ENCODE measurements at places on chromosomes 1 and 21.

GRCh38 chr1:55316947-55317662, 101.9 kb upstream of the USP24 start:
- DNase-seq, result no peak

GRCh38 chr1:204479387-204480136, 15.0 kb downstream of the PIK3C2B start:
- DNase-seq, result no peak

DNA sequence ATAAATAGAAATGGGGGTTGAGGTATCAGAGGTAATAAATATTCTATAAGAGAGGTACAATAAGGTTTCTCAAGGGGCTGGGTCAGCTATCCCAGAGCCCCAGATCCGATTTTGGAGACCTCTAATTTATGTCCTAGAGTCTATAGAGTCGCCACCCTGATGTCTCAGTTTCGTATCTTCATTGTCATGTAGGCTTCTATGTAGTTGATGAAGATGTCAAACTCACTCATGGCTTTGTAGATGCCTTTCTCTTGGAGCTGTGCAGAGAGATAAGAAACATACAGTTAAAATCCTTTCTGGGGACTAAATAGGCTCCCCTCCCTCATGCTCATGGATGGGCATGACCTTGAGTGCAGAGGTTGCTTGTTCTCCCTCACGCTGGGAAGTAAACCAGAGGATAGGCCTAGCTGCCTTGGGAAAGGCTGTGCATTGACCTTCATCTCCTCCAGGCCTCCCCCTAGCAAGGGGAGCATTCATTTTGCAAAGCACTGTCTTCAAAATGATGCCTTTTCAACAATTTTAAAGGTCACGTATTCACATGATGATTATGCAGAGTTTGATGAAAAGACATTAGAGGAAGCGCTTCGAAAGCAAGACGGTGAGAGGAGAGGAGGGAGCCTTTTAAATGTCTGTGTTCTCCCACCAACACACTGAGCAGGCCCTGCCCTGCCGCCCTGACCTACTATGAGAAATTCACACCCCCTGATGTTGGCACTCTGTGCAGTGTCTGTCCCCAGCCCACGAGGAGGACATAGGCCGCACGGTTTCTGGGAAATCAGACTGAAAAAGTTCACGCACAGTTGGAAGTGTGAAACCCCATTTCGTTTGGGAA, 1.9 kb upstream of the IL19 start:
- no peak for DNase-seq

DNA sequence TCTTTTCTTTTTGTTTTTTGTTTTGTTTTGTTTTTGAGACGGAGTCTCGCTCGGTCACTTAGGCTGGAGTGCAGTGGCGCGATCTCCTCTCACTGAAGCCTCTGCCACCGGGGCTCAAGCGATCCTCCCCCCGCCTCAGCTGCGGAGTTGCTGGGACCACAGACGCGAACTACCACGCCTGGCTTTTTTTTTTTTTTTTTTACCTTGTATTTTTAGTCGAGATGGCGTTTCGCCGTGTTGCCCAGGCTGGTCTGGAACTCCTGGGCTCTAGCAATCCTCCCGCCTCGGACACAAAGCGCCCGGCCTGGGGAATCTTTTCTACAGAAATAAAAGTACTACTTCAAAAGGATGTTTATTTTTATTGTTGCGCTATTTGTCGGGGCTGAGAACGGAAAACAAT, 1.1 kb upstream of the SETDB1 start:
- DNase-seq, result no peak

GRCh38 chr21:43187715-43188114, 18.9 kb downstream of the CRYAA start:
- DNase-seq, result no peak
